ENCODE measurements at places on chromosomes 5 and 9.
A peak's percentile ranks its signal among the peaks of the same experiment; 100 is the strongest.

DNA sequence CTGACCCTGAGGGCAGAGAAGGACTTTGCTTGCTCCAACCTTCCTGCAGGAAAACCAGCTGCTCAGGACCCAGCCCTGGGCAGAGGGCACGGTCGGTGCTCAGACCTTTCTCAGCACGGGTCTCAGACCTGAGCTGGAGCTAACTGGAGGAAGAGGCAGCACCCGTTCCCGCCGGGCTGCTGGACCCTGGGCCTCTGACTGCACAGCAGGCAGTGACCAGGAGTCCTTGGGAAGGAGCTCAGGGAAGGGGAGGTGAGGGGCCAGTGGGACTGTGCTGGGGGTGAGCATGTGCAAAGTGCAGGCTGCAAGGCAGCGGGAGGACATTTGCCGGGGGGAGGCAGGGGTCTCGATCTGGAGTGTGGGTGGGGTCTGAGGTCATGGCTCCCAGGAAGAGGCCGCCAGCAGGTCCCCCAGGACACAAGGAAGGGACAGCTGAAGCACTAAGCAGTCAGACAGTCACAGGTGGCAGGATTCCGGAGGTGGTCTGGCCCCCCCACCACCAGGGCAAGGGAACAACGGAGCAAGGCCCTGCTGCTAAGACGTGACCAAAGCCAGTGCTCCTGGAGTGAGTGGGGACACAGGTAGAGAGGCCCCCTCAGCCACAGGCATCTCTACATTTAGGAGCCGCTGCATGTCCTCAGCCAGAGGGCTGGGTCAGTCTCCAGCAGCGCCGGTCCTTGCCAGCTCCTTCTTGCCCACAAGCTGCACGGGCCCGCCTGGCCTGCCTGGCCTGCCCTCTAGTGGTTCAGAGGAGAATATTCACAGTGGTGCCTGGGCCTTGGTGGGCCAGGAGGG lies 4.8 kb upstream of the DPM2 start:
- peak; percentile 78 for DNase-seq

DNA sequence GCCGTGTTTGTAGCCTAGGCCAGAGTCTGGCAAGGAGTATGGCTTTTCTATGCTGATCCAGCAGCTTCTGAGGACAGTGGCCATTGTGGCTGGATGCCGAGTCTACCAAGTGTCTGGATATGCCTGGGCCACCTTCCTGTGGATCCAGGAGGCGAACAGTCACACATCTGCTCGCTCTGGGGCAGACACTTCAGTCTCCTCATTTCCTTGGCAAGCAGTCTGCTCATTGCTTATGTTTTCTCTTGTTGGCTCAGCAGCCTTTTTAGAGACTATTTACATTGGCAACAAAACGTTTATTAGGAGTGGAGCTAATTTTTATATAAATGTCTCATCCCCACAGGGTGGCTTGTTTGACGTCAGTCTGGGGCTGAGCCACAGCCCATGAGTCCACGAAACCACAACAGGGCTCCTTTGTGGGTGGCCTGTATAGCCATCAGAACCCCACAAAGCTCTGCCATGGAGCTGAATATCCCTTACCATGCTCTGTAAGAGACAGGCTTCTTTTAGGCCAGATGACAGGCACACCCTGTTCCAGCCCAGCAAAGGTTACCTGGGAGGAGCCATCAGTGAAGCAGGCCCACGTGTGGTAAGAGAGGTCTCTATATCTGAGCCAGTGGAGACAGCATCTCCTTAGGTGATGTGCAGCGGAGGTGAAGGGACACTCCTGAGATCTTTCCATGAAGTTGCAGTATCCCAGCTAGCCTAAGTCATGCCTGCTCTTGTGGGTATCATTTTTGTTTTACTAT lies 221.7 kb downstream of the DIRAS2 start:
- no peak for DNase-seq

GRCh38 chr5:138720840-138721239 lies 32.4 kb upstream of the CTNNA1 start:
- no peak for DNase-seq

DNA sequence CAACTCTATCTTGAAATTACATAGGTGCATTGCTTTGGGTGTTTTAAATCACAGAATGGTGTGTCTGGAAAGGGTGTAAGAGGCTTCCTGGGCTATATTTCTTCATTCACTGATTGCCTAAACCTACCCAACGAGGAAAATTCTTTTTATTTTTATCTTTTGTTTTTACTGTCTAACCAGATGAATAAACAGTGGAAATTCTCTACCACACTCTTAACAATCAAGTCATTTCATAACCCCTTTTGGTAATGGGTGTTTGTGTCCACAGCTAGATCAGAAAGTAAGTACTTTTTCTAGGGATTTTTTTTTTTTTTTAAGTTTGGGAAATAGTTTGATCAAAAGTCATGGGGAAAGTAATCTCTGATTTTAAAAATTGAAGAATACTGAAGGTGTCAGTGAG lies 27.6 kb upstream of the C5orf47 start:
- no peak for DNase-seq

DNA sequence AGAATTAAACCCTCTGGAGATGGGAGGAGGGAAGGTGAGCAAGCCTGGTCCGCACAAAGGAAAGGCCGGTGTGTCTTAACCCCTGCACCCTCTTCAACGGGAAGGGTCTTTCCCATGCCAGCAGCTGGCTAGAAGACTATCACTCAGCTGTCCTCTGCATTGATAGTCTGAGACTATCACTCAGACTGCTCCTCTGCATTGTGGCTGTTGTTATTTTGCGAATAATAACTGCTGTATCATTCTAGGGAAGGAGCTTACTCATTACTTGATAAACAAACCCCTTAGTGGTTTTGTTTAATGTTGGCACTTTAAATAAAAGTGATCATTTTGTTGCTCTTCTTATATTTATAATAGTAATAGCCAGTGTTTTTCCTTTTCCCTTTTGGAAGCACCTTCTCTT lies 8.1 kb downstream of the TRIP13 start:
- DNase-seq = no peak

- DNase-seq = no peak
These were observed 93.9 kb downstream of the RFX3 start for GRCh38 chr9:3431890-3432289.

- DNase-seq = no peak
These were observed 52.4 kb downstream of the CDC14B start for GRCh38 chr9:96567203-96567700.

DNA sequence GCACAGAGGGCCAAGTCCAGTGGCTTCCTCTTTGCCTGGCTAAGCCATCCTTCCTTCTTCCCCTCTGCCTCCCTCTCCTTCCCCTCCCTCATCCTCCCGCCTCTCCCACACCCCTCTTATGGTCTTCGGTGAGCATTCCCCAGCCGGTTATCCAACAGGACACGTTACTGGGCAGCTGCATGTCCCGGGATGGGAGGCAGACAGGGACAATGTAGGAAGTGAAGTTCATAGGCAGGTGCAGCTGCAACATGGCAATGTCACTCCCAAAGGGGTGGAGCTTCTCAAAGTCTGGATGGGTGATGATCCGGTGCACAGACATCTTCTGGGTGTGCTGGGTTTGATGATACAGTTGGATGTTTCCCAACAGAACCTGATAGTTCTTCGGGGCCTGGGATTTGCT lies 71.4 kb upstream of the SPTLC1 start:
- DNase-seq = no peak

- no peak for DNase-seq
These were observed 38.4 kb downstream of the STXBP1 start for GRCh38 chr9:127650518-127650917.
